MM.1S (cell line): ENCODE measurements at places on chromosomes 7 and 10.

DNA sequence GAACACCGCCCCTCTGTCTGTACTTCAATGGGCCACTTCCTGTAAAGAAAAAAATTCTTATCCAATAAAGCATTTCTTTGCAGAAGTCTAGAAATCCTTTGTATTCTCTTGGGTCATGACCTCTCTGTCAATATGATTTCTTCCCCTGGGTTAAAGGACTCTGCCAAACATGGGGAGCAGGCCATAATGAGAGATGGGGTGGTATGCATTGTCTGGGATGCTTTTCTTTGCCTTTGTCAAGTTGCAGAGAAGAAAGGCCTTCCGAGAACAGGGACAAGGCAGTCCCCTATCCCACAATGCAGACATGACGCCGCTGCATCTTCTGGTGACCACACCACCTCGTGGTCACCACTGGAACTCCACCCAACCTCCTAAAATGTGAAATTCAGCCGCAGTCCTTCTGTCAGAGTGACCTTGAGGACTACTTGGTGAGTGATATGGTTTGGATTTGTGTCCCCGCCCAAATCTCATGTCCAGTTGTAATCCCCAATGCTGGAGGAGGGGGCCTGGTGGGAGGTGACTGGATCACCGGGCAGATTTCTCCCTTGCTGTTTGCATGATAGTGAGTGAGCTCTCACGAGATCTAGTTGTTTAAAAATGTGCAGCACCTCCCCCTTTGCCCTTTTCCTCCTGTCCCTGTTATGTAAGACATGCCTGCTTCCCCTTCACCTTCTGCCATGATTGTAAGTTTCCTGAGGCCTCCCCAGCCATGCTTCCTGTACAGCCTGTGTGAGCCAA, 15.2 kb upstream of the FRMPD2 start:
- H3K27ac ChIP-seq, result no peak overlapping the region
- H3K4me3 ChIP-seq, result no peak overlapping the region
- no peaks in the 10 kb centered on the region for H3K36me3 ChIP-seq
- H3K4me1 ChIP-seq, result no peaks in the 10 kb centered on the region
- no peaks in the 10 kb centered on the region for H3K27me3 ChIP-seq

DNA sequence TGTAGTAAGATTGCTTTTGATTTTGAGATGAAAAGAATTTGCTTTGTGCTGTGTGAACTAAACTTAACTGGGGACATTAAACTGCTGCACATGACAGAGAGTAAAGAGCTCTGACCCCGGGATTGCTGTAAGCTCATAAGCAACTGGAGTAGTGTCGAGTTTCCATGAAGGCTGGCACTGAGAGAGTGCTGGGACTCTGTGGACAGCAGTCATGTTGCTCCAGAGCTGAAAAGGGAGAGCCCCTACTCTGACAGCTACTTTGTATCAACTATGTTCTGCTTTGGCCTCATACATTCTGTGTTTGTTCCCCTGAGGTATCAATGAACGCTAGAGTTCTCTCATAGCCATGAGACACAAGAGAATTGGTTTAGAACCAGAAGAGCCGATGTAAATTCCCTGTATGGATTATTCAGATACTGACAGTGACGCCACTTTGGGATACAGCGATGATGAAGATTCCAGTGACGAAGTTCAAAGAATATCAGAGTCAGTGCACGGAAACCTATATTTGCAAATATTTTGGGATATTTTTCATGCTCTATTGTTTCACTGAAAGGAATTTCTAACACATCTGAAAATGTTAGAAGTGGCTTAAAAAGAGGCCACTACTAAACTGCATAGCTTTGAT, 185.9 kb upstream of the DKK1 start:
- no peak for DNase-seq
- no peak overlapping the region for H3K27ac ChIP-seq
- no peaks in the 10 kb centered on the region for H3K4me1 ChIP-seq
- no peak overlapping the region for H3K4me3 ChIP-seq

DNA sequence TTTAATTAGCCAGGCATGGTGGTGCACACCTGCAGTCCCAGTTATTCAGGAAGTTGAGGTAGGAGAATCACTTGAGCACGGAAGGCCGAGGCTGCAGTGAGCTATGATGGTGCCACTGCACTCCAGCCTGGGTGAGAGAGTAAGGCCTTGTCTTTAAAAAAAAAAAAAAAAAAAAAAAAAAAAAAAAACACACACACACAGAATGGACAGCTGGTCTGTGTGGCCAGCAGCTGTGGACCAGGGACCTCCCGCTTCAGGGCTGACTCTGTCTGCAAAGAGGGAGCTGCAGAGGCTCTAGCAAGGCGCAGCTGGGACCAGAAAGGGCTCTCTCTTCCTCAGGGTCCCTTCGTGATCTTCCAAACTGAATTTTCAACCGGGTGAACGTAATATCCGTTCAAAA, 53.6 kb upstream of the DNAAF5 start:
- no peaks in the 10 kb centered on the region for H3K27me3 ChIP-seq
- no peak overlapping the region for H3K4me3 ChIP-seq
- H3K36me3 ChIP-seq, result 0 out of 2 replicates have a peak, but pooled peaks cover 2% of the 10 kb centered on the region
- no peak for DNase-seq

GRCh38 chr7:151080522-151081169, at the start of gene FASTK:
TSS of gene FASTK (minus strand) at chr7:151080809. CDS start at chr7:151080766, 43 bp downstream.
- H3K27ac ChIP-seq, result peak within 1 kb of the TSS; percentile 45; the same call in 1 of the 2 replicates
- H3K27me3 ChIP-seq, result no peaks in the 10 kb centered on the region
- H3K4me3 ChIP-seq, result peak within 1 kb of the TSS; percentile 84
- 0 out of 2 replicates have a peak, but pooled peaks cover 3% of the 10 kb centered on the region for H3K36me3 ChIP-seq
- DNase-seq, result peak; percentile 97

DNA sequence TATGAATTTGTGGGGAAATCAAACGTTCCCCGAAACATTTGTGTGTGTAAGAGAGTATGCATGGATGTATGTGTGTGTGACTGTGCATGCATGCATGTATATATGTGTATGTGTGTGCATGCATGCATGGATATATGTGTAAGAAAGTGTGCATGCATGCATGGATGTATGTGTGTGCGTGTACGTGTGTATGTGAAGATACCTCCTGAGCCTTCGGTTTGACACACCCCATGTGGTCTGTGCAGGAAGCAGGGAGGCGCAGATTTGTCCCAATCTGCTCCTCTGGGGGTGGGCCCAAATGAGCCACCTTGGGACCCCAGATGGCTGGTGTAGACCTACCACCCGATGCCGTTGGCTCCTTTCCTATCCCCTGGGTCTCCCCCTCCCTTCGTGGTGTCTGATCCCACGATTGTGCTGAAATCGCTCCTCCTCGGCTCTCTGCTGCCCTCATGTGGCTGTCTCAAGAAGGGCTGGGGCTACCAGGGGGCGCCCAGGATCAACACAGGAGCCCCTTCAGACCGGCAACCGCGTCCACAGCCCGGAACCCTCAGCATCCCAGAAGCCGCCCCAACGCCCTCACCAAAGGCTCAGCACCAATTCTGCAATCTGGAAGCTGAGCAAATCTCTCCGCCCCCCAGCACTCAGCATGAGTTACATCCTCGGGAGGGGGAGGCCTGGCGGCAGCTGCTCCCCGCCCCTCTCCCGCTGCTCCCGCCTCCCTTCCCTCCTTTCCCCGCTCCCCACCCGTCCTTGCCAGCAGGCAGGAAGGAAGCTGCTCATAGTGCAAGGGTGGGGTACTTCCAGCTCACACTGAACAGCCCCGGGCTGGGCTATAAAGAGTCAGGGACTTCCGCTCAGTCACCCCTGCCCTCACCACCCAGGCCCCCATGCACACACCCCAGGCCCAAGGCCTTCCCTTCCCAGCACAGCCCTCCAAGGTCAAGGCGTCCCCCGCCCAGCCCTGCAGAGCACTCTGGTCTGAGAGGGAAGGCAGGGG, 2.3 kb upstream of the NOS3 start:
- no peaks in the 10 kb centered on the region for H3K36me3 ChIP-seq
- H3K4me3 ChIP-seq, result no peak overlapping the region
- no peaks in the 10 kb centered on the region for H3K4me1 ChIP-seq
- no peak overlapping the region for H3K27ac ChIP-seq
- peak; percentile 53 for DNase-seq

DNA sequence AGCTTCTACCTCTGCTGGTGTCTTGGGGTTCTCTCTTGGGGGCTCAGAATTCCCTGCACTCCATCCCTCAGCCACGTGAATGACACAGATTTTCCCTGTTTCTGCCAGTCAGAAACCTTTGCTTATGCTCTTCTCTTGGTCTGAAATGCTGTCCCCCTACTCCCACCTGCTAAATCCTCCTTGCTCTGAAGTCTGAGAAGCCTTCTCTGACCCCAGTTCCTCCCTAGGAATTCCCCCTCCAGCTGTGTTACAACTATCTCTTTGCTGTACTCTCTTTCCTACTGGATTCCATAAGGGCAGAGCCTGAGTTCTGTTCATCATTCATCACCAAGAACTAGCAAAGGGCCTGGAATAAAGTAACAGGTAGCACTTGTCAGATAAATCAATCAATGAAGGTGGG, 33.6 kb upstream of the AKR1E2 start:
- H3K36me3 ChIP-seq, result no peaks in the 10 kb centered on the region
- no peaks in the 10 kb centered on the region for H3K4me1 ChIP-seq
- no peak overlapping the region for H3K27ac ChIP-seq
- no peak for DNase-seq
- H3K4me3 ChIP-seq, result no peak overlapping the region

- no peaks in the 10 kb centered on the region for H3K36me3 ChIP-seq
- no peak overlapping the region for H3K27ac ChIP-seq
- DNase-seq, result no peak
- no peaks in the 10 kb centered on the region for H3K27me3 ChIP-seq
These were observed 118.8 kb upstream of the SFMBT2 start for GRCh38 chr10:7529638-7530037.

GRCh38 chr7:2436341-2437104, 33.1 kb downstream of the CHST12 start:
- H3K27me3 ChIP-seq, result no peaks in the 10 kb centered on the region
- no peak overlapping the region for H3K4me3 ChIP-seq
- no peak for DNase-seq
- H3K27ac ChIP-seq, result no peak overlapping the region
- H3K4me1 ChIP-seq, result no peaks in the 10 kb centered on the region

- H3K27ac ChIP-seq, result no peak overlapping the region
- peaks cover 80% of the 10 kb centered on the region for H3K27me3 ChIP-seq
- no peak for DNase-seq
- no peak overlapping the region for H3K4me3 ChIP-seq
- no peaks in the 10 kb centered on the region for H3K36me3 ChIP-seq
These were observed 48.4 kb downstream of the UNC5B start for GRCh38 chr10:71260622-71261325.
